ENCODE measurements at places on chromosomes 7 and 10. TPM values are rescaled to one million over a fixed set of nuclear protein-coding genes. Genes with fewer than 3 reads are reported as not detected.

The CCL24 gene
- total RNA-seq: not detected

The ZNF467 gene
- total RNA-seq: 0.22 TPM

GRCh38 chr7:31068006-31068675, 16.0 kb downstream of the ADCYAP1R1 start:
- no peak for DNase-seq

DNA sequence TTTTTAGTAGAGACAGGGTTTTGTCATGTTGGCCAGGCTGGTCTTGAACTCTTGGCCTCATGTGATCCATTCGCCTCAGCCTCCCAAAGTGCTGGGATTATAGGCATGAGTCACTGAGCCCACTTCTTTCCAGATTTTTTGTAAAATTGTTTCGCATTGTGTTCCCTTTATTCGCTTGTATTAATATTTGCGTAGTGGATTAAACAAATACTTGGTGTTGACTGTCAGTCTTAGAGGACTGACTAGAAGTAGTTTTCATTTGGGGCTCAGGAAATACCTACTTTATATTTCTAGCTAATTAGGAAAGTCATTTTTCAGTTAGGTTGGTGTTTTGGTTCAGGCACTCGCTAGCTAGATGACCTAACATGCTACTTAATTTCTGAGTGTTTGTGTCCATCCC, 11.1 kb downstream of the WAC start:
- no peak for DNase-seq

DNA sequence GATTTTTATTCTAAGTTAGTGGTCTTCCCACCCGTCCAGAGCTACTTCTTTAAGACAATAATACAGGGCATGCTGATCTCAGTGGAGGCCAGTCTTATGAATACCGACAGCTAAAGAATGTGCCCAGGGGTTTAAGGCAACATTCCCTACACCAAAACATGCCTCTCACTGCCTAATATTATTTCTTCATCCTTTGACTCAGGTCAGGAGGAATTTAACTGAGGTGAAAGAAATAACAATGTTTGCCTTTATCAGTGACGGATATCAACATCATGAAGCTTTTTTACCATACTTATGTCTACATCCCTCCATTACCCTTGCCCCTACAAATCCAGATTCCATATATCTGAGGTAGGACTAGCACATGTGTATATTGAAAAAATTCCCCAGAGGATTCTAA, 33.3 kb upstream of the TES start:
- no peak for DNase-seq

DNA sequence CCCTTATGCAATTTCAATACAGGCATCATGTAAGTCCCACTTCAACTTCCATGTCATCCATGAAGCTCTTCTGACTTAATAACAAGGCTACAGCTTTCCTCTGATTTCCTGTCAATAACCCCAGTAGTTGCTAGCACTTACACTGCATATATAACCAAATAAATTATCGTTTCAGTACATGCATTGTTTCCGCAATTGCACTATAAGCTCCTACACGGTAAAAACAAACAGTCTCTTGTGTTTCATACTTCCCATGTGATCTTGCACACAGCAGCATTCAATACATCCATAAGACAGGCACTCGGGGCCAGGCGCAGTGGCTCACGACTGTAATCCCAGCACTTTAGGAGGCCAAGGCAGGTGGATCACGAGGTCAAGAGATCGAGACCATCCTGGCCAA, 41.4 kb downstream of the FBXW4 start:
- DNase-seq: no peak

GRCh38 chr7:111101856-111102646, 11.1 kb downstream of the LRRN3 start:
- no peak for DNase-seq

- DNase-seq: no peak
Measured at GRCh38 chr10:129962031-129962871, 1.8 kb downstream of the EBF3 start.

All from activated naive CD8-positive, alpha-beta T cell treated with anti-CD3 and anti-CD28 coated beads for 36 hours (primary cell).